ENCODE measurements at places on chromosomes 6 and 20. TPM values are rescaled to one million over a fixed set of nuclear protein-coding genes. Genes with fewer than 3 reads are reported as not detected.

Gene OTOR
- not detected for total RNA-seq

Gene TMEM200A
- not detected for total RNA-seq

Gene PLG
- not detected for total RNA-seq

Gene OPRL1
- 0.49 TPM for total RNA-seq

Gene ENPP5
- total RNA-seq = 2.8 TPM

Gene GCNT2
- total RNA-seq = 51.9 TPM

Gene TNFRSF6B
- total RNA-seq = 1.0 TPM

Gene PRL
- not detected for total RNA-seq

Gene LHFPL5
- not detected for total RNA-seq

Gene RGS17
- 0.05 TPM for total RNA-seq

Gene APCDD1L
- 0.32 TPM for total RNA-seq

Gene RSPO3
- 0.92 TPM for total RNA-seq

Gene HNF4A
- total RNA-seq = not detected

Gene NOTCH4
- total RNA-seq = 24.4 TPM

Gene HCK
- total RNA-seq = 7.0 TPM
